ENCODE measurements at places on chromosomes 4 and X.

- DNase-seq: no peak
These were observed 1472.8 kb downstream of the PCDH7 start for GRCh38 chr4:32192991-32193390.

DNA sequence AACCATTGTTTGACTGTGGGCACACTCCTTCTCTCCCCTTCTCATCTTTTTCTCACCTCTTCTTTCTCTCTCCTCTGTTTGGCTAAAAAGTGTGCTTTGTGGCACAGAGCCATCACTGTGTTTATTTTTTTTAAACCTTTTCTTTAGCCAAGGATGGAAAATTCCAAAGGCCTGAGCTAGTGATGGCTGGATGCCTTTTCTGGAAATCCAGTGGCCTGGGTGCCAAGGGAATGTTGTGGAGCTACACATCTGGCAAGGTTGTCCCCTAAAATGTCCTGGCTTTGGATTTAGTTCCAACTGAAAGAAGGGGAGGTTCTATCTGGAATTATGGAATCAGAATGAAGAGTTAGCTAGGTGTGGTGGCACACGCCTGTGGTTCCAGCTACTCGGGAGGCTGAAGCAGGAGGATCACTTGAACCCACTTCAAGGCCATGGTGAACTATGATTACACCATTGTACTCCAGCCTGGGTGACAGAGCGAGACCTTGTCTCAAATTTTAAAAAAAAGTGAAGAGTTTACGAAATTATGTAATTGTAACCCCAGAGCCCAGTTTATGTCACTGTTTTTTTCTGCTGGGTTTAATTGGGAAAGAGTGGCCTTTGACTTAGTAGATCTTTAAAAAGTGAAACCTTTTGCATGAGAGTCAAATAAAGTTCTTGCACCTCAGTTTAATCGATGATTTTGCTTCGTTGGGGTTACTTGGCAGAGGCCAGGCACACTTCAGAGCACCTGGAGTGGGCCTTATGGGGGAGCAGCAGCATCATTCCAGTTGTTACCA lies 17.7 kb downstream of the DOCK11 start:
- no peak for DNase-seq

GRCh38 chr4:5037553-5038551 lies 13.4 kb upstream of the STK32B start:
- no peak for DNase-seq

DNA sequence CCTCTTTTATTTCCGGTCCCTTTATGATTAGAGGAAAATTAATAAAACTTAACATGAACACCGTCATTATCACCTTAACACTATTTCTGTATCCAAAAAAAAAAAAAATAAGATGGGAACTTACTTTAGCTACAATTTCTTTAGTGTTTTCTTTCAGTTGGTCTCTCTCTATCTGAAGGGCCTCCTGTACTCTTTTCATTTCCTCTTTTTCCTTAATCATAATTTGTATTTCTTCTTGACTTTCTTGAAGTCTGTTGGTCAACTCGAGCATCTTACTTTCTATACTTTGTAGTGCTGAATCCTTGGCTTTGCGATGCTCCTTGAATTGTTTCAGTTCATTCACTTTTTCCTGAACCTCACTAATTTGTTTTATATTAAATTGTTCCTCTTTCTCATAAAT lies 45.3 kb upstream of the BDH2 start:
- no peak for DNase-seq

DNA sequence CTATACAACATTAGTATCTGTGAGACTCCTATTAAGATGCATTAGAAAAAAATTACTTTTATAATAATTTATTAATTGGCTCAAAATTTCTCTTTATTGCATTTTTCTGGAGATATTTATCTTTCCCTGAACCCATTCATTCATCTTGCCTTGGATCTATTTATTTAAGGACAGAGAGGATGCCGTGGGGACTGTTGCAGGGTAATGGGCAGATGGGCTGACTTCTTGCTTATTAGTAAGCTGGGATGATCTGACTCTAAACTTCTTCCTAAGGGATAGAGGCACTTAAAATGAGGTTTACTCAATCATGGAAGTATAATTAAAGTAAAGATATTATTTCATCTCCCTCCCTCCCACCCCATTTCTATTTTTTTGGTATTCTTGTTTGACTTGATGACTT lies 18.2 kb upstream of the ANK2 start:
- no peak for DNase-seq

DNA sequence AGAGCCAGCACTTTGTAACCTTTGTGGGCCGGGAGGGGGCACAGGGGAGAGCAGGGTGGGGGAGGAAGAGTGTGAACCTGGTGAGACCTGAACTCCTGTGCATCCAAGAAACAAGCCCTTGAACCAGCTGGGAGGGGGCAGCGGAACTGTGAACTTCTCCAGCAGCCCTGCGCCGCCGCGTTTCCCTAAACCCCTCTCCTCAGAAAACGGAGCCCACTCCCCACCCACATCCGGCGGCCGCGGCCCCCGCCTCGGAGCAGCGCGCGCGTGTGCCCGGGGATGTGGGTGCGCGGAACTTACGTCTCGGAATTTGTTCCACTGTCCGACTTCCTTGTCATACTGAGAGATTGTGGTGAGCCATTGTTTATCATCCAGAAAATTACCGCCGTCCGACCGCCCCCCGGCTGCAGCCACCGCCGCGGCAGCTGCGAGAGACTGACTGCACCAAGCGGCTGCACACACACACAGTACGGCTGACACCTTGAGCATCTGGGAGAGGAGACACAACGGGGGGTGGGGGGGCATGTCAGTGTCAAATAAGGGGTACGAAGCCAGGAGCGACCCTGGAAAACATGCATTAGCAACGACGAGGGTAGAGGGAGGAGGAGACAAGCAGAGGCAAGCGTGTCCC lies 494 bp downstream of the SPOCK3 start:
- DNase-seq: peak; percentile 19

DNA sequence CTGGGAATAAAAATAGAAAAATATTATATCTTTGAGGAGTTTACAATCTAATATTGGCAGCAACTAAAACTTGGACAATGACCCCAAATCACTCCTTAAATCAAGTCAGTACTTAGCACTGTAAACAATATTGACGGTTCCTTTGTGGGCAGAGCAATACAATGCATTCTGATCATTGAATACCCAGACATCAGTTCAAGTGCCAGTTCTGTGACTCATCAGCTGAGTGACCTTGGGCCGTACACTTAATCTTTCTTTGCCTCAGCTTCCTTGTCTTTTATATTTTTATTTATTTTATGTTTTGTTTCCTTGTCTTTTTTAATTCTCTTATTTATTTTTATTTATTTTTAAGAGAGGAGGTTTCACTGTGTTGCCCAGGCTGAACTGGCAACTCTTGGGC lies 112.2 kb upstream of the ANXA3 start:
- no peak for DNase-seq
